AG04450 (cell line): ENCODE measurements at places on chromosomes 7 and 10. TPM values are rescaled to one million over a fixed set of nuclear protein-coding genes. Genes with fewer than 3 reads are reported as not detected.

- DNase-seq: no peak
Measured at GRCh38 chr10:84392181-84392580, 63.8 kb downstream of the CCSER2 start.

DNA sequence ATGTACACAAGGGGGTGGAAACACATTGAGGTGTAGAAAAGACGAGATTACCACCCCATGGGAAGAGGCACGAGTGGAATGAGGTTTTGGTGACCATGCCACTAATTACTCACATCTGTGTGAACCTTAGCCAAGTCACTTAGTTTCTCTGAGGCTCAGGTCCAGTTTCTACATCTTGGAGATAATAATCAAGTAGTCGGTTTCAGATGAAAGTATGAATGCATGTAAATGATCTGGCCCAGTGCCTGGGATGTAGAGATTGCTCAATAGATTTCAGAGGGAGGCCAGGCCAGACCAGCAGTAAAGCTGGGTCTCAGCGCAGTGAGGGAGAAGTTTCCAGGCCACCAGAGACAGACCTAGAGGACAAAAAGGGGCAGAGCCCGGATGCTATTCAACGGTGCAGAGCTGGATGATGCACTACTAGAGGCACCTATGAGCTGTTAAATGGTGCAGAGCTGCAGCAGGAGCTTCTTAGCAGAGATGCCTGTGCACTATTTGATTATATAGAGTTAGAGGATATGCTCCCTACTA, 725.1 kb downstream of the GRID1 start:
- no peak for DNase-seq

GRCh38 chr10:104076743-104077160, 8.9 kb downstream of the COL17A1 start:
- no peak for DNase-seq

DNA sequence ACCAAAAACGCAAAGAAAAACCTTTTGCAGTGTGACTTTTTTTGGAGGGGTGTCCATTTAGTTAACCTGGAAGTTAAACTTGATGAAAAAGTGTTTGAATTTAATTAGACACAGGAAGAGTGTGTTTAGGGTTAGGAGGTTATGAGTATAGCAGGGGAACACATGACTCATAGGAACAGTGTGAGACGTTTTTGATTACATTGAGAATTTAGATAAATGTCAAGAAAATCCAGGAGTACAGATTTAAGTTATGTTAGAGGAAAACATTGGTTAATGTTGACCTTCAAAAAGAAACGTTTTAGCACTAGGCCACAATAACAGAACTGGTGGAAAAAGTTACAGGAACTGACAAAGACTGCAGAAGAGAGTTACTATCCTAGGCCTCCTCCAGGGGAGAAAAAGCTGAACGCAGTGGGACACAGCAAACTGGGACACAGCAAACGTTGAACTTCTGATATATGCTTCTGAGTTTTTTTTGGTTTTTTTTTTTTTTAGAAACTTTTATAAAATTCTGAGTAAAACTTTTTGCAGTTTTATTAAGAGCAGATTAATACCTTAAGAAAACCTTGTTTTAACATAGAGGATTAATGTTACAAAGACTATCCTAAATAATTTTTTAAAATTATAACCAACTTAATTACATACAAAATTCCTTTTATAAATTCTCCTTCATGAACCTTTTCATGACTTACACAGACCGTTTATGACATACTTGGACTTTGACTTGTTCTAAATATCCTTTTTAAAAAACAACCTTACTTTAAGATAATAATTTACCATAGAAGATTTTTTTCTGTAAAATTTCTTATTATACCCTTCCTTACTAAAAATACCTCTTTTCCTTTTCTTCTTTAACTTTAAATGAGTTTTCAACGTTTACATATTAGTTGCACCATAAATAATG, 22.2 kb downstream of the LANCL2 start:
- DNase-seq: no peak

GRCh38 chr7:84112771-84113170, 81.8 kb downstream of the SEMA3A start:
- DNase-seq: no peak

DNA sequence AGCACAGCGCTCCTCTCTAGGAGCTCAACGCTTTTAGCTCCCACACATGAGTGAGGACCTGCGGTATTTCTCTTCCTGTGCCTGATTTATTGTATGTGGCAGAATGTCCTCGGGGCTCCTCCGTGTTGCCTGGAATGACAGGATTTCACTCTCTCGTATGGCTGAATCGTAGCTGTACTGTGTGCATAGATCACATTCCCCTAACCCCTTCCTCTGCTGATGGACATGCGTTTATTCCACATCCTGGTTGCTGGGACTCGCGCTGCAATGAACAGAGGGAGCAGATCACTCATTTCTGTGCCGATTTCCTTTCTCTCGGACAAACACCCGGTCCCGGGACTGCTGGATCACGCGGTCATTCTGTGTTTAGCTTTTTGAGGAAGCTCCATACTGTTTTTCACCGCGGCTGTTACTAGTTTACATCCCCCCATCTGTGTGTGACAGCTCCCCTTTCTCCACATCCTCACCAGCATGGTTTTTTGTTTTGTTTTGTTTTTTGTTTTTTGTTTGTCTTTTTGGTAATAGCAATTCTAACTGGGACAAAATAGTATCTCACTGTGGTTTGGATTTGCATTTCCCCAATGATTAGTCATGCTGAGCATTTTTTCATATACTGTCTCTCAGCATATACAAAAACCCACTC, 76.3 kb downstream of the FOXL3 start:
- DNase-seq: no peak

- no peak for DNase-seq
Measured at GRCh38 chr7:97851683-97852082, 20.5 kb downstream of the ASNS start.

GRCh38 chr10:13139150-13139549, 22.2 kb upstream of the MCM10 start:
- DNase-seq: no peak

Gene RAMP3
- polyA plus RNA-seq: not detected in 2 replicates

Gene LIPF
- not detected in 2 replicates for polyA plus RNA-seq

Gene CALHM3
- polyA plus RNA-seq: not detected in 2 replicates

Gene MYH16
- not detected in 2 replicates for polyA plus RNA-seq

Gene IGFBP1
- polyA plus RNA-seq: 0.07 TPM in 1 of 2 replicates, not detected in the other

Gene CYP17A1
- not detected in 2 replicates for polyA plus RNA-seq
